ENCODE measurements at places on chromosomes 4 and X.

- DNase-seq, result peak; percentile 97
Observed at GRCh38 chr4:155675709-155676429, 9.2 kb downstream of the GUCY1A1 start.

- DNase-seq, result no peak
Observed at GRCh38 chr4:73170518-73171198, 87.9 kb downstream of the ANKRD17 start.

GRCh38 chr4:76028350-76028765, 5.1 kb upstream of the CXCL10 start:
- peak; percentile 62 for DNase-seq

DNA sequence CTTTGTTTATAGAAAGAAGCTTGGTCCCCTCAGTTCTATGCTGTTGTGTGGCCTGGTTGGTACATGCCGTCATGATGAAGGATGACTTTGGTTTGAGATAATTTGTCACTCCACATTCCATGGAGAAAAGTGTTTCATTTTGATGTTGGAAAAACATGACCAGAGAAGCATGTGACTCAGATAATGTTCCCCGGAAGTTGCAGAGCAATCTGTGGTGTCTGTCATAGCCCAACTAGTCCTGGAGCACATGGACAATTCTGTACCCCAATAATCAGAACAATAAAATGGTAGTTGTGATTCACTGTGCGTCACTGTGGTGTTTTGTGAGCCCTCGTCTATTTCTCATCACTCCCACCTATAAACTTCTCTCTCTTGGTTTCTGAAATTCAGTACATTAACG, 85.1 kb downstream of the PDK3 start:
- no peak for DNase-seq

GRCh38 chr4:2482693-2483092, 13.8 kb downstream of the RNF4 start:
- DNase-seq, result no peak

DNA sequence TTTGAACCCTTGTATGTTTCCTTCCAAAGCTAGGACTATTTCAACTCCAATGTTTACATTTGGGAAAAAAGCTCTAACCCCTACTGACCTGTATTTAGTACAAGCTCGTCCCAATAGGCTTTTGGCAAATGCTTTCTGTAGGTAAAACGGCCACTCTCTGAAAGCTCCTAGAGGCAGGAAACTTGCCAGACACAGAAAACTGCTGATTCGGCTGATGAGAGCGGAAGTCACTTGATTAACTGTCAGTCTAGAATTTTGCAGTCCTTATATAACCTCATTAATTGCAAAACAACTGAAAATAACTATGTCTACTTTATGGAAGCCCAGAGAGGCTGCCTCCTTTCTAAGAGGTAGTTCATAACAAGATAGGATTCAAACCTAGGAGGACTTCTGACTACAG, 108.1 kb downstream of the TSPAN7 start:
- DNase-seq, result no peak

Measured in KBM-7 (cell line).